CD4-positive, alpha-beta T cell treated with Interleukin-4 for 4 hours (primary cell): ENCODE measurements at places on chromosomes 3 and 15.
A peak's percentile ranks its signal among the peaks of the same experiment; 100 is the strongest.

DNA sequence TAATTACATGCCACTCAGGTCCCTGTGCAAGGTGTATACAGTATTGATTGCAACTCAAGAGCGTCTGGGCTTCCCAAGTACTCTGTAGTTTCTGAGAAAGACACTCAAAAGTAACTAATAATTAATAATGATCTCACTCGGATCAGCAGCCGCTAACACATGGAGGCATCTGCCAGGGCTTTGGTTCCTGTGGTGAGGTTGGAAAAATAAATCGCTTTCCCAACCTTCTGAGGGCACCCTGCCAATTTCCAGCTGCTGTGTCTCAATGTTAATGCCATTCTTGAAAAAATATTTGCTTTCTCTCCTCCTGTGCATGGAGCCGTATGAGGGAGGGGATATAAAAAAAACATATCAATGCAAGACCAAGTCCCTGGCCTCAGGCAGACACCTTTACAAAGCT lies 116.5 kb upstream of the SLC2A2 start:
- DNase-seq, result no peak

DNA sequence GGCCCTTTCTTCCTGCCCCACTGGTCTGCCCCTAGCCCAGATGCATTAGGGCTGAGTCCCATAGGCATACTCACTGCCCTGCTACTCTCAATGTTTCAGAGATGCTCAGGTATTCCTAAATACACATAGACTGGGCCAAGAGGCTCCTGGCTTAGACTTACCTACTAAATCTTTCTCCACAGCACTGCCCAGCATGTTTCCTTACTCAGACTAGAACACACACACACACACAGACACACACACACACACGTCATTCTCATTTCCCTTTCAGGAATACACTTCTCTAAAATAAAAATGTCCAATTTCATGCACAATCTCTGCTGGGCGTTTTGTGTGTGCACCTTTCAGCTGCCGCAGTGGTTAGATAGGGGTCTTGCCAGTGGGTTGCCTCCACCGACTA lies 175.7 kb downstream of the FAM43A start:
- no peak for DNase-seq

- no peak for DNase-seq
Measured at GRCh38 chr3:193812791-193813500, 219.9 kb downstream of the OPA1 start.

DNA sequence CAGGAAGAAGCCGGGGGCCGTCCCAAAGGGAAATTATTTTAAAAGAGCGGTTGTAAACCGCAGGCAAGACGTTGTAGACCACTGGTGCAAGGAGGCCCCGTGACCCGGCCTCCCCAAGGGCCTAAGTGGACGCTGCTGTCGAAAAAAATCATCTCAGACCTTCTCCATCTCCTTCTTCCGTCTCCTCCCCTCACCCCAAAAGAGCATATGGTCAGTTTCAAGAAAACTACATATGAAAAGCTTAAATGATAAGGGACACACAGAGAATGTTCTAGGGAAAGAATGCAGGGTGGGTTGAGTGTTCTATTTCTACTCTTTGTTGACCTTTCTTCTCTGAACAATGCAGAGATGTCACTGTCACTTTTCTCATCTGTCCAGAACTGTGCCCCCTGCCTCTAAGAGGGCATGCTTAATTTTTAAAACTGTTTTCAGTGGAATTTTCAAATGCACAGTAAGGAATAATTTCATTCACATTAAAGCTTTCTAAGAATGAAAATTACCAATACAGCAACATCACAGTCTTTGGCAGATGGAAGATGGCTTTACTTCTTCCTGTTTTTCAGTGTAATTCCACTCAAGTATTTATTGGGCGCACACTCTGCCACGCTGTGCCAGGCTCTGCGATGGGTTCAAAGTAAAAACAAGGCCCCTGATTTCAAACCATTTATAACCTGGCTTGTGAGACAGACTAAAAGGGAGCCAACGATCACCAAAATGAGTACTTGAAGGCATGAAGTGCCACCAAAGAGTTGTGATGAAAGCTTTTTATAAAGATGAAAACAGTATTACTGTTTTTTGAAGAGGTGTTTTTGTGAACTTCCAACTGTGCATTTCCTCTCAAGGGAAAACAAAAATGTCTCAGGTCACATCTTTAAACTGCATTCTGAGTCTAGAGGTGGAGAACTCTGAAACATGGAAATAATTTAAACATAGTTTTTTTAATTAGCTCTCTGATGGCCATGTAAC lies 891 bp upstream of the TOP2B start:
- peak; percentile 8 for DNase-seq

GRCh38 chr3:46665763-46666452 lies 27.6 kb downstream of the ALS2CL start:
- DNase-seq, result no peak

GRCh38 chr3:151085889-151086483 lies 522 bp downstream of the MED12L start:
- DNase-seq, result no peak

DNA sequence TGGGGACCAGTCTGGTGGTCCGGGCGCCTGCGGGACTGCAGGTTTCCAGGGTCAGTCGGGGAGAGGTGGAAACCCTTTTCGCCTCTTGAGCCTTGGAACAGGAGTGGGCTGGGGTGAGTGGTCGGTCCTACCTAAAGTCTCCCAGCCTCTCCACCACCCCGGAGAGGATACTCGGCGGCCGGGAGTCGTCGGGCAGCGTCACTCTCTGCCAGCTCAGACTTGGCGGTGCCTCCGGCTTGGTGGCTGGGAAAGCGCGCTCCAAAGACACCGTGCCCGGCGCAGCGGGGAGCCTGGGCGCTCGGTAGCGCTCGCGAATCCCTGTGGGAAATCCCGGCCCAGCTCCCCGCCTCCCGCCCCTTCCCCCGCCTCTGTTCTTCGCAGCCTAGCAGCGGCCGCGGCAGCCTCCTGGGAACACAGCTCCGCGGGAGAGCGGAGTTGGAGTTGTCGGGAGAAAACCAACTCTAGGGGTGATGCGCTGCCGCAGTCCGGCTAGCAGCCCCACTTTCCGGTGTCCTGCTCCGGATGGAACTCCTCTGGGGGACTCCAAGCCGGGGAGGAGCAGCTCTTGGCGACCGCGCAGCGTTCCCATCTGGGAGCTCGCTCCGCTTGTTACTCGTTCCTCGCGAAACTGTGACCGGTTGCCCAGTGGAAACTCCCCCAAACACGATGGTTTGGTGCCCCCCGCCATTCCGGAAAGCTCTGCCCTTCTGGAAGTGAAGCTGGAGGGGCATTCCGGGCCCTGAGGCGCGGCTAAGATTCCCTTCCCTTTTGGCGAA lies 1.4 kb downstream of the EPHB1 start:
- no peak for DNase-seq
